ENCODE measurements at places on chromosomes 2 and 18.
A peak's percentile ranks its signal among the peaks of the same experiment; 100 is the strongest.

DNA sequence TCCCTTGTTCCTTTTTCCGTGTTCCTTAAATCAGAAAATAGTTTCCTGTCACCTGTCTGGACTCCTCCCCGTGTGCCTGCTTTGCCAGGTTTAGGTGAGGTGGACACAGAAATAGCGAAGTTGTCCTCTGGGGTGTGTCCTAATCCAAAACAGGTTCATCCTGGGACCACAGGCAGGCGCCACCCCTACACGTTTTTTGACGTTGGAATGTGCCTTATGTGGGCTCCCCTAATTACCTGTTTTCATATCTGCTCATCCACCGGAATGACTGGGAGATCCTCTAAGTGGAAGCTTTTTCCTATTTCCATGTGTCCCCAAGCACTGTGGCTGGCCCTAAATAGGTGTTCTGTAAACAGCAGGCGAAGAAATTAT is 49.0 kb upstream of the PAIP2B start:
- DNase-seq, result no peak

- no peak for DNase-seq
Measured at GRCh38 chr2:21395366-21395765, 271.6 kb downstream of the TDRD15 start.

- DNase-seq, result peak; percentile 49
Measured at GRCh38 chr2:32135409-32135808, 30.3 kb upstream of the SLC30A6 start.

- DNase-seq, result no peak
Measured at GRCh38 chr2:58700591-58700990, 459.5 kb upstream of the FANCL start.

- DNase-seq, result no peak
Measured at GRCh38 chr2:43220760-43221123, 5.7 kb downstream of the ZFP36L2 start.

- DNase-seq, result no peak
Measured at GRCh38 chr2:221381928-221382488, 190.1 kb downstream of the EPHA4 start.

- no peak for DNase-seq
Measured at GRCh38 chr2:23528171-23528570, 143.2 kb downstream of the KLHL29 start.

DNA sequence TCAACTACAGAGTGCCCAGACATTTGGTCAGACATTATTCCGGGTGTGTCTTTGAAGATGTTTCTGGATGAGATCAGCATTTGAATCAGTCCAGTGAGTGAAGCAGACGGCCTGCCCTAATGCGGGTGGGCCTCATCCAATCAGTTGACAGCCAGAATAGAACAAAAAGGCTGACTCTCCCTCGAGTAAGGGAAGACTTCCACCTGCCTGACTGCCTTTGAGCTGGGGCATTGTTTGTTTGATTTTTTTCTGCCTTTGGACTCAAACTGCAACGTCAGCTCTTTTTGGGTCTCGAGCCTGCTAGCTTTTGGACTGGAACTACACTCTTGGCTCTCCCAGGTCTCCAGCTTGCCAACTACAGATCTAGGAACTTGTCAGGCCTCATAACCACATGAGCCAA is 111.7 kb upstream of the AGAP1 start:
- no peak for DNase-seq

DNA sequence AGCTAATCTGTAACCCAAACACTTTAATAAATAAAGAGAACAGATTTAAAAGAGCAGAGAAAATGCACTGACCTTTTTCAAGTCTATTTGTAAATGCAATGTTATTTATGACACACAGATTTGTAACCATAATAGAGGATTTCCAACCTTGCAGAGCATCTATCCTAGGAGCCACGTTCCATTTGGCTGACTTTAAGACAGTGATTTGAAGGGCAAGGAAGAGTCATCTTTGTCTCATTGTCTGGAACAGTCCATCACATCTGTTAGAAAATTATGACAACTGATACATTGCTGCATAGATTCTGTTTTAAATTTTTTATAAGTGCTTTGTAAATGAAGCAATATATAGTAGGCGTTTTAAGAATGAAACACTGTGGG is 90.8 kb upstream of the L3MBTL4 start:
- DNase-seq, result no peak

GRCh38 chr2:126912201-126912600 is 13.5 kb downstream of the TEX51 start:
- no peak for DNase-seq

- no peak for DNase-seq
Measured at GRCh38 chr2:78301166-78301789, 724.2 kb upstream of the REG3G start.
